ENCODE measurements at places on chromosomes 1 and 21.

- DNase-seq = no peak
These were observed 42.9 kb upstream of the DNAJC6 start for GRCh38 chr1:65266476-65266875.

- no peak for DNase-seq
These were observed 15.9 kb downstream of the WNT3A start for GRCh38 chr1:228022571-228023293.

GRCh38 chr1:212161231-212161781 lies 123.9 kb upstream of the PPP2R5A start:
- DNase-seq = peak; percentile 25

- DNase-seq = no peak
These were observed 539 bp downstream of the ANP32E start for GRCh38 chr1:150235294-150235851.

DNA sequence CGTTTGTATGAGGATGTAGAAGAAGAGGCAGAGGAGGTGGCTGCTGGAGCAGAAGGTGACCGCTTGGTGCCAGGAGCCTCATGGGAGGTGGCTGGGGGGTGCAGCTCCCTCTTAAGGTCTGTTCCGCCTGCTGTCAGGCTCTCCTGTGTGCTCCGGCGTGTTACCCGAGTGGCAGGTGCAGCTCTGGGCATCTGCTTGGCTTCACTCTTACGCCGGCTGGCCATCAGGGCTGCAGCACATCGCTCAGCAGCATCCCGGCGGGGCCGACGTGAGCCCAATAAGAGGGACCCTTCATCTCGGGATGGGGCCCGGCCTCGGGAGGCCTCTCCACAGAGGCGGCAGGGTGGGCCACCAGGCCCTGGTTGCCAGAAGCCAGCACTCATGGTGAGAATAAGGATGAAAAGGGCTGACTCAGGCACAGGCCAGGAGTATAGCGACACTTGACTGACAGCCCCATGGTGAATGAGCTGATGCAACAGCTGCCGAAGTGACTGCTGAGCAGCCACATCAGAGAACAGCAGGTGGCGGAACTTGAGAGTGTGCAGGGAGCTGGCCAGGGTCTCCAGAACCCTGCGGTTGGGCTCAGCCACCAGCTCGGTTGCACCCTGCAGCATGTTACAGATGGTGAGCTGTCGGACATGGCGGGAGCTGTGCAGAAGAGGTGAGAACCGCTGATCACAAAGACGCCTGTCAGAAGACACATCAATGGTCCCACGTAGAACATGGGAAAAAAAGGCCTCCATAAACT lies 17.5 kb downstream of the LRRC41 start:
- DNase-seq = no peak

- DNase-seq = no peak
These were observed 26.2 kb downstream of the SLC2A1 start for GRCh38 chr1:42932442-42932941.

DNA sequence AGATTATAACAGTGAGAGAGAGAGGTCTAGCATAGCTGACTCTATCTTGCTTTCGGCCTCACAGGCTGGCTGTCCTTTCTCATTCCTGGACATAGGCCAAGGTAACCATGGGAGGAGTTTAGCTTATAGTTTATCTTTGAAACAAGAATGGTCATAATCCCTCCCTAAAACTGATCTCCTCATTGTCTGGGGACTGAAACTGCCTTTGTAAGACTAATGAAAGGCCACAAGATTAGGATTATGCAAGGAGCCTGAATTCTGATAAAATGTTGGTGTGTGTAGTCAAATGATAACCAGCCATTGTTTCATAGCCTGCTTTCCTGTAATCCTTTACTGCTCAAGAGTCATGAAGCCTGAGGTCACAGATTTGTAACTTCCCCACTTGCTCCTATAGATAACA lies 131.9 kb upstream of the LYPLAL1 start:
- no peak for DNase-seq

GRCh38 chr1:101178688-101179491 lies 57.9 kb upstream of the S1PR1 start:
- peak; percentile 80 for DNase-seq

DNA sequence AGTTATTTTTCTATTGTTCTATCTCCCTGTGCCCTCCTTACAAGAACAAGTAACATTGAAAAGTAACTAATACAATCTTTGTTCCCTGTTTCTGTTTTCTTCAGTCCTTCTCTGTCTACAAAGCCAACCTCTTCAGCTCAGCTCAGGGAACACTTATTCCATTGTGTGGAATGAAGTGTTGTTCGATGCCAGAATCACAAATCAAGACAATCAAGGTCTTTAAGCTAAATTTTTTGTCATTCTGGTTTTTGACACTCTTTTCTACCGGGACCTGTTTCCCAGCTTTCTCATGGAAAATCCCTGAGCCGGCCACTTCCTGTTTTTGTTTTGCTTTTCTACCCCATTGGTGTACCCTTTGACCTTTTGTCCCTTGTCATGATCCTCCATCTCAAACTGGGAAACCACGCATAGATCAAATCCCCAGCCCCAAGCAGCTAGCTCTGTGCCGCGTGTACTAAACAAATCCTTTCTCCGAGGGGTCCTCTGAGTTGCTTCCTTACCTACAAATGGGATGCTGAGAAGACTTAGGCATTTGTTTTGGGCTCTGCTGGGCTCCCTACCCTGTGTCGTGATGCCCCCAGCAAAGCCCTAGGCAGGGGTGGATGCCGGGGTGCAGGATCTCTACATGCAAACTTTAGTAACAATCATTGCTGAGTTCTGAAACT lies 141.8 kb downstream of the TOMM20 start:
- DNase-seq = no peak

DNA sequence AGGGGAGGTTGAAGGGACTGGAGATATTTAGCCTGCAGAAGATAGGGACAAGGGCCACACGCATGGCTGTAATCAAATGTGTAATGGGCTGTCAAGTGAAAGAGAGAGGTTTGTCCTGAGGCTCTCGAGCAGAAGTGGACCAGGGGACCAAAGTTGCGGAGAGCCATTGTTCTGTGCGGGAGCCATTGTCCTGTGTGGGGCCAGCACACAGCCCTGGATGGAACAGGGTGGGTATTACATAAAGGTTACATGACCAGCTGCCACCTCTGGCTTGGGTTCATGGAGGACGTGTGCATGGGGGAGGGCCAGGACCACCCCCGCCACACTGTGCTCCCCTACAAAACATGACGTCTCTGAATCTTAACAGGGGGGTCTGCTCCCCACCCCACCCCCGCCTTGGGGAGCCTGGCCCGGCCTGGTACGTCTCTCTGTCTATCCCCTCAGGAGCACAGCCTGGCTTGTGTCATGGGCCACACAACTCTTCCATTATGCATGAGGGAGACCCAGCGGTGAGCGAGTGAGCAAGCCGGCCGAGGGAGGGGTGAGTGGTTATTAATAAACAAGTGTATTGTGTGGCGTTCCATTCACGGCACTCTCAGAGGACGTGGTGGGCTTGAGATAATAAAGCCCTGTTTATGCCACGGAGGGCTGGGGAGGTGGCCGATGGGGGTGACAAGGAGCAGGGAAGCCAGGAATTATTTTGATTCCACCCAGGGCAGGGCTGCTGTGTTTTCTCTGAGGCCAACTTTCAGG lies at the start of gene NFASC:
NFASC (plus strand) TSS at position 703 of the 753 bp plus-strand sequence. CDS start 73,454 bp downstream, outside the sequence.
- DNase-seq = no peak

DNA sequence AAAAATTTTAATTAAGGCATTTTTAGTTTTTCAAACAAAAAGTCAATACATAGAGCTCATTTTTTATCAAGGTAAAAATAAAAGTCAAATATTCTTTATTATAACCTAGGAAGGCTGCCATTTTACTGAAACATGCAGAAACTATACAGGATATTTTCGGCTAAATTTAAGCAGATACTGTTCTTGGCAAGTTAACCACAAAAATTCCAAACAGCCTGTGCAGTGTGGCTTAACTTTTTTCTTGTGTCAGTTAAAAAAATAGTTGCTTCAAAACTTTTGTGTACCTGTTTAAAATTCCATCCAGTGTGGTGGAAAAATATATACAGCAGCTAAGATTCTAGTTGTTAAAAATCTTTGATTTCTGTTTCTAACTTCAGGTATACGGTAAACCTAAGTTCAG lies 135.0 kb downstream of the ATP5PO start:
- DNase-seq = no peak

DNA sequence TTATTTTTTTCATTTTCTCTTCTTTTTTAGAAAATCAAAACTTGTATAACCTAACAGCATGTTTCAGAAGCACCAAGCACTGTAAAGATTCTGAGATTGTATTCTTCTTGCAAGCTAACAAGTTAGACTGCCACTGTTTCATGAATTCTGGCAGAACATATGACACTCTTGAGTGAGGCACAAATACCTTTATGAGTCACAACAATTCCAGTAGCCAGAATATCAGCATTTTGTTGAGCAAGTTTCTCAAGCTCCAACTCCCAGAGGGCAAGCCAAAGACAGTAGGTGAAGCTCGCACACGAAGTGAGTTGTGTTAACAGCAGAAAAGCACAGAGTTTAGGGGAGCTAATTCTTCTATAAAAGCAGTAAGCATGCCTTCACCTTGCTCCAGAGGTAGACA lies 268.8 kb upstream of the NCAM2 start:
- no peak for DNase-seq

DNA sequence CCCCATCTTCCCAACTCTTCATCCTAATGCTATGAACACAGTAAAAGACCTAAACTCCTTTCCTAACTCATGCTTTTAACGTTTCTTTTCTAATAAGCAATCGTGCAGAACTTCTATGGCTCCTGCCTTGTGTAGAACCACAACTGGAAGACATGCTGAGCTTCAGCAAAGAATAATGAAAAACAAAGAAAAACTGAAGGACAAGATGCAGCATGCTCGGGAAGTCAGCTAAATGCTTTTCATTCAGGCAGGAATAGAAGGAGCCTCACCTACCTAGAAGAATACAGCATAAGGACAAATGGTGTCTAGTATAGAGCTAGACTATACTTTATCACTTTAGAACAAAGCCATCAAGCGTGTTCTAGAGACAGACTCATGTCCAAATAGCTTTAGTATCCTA lies 45.9 kb downstream of the LUZP1 start:
- no peak for DNase-seq

- peak; percentile 23 for DNase-seq
These were observed 300.0 kb upstream of the VAMP3 start for GRCh38 chr1:7470904-7471638.

DNA sequence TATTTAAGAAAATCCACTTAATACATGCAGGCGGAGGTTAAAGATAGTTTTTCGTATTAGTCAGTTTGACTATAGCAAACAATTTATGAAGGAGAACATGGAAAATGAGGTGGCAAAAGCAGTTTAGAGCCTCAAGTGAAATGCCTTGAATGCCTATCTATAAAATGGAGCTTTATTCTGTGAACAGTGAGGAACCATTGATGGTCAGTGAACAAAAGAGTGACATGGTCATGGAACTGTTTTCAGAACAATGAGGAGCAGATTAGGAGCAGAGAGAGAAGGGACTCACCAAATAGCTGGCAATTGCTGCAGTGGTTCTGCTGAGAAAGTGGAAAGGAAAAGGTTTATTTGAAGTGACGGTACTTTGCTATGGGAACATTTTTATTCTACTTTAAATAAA lies 299.8 kb downstream of the DUSP10 start:
- no peak for DNase-seq

GRCh38 chr1:57307392-57308170 lies 116.3 kb downstream of the DAB1 start:
- DNase-seq = peak; percentile 3

DNA sequence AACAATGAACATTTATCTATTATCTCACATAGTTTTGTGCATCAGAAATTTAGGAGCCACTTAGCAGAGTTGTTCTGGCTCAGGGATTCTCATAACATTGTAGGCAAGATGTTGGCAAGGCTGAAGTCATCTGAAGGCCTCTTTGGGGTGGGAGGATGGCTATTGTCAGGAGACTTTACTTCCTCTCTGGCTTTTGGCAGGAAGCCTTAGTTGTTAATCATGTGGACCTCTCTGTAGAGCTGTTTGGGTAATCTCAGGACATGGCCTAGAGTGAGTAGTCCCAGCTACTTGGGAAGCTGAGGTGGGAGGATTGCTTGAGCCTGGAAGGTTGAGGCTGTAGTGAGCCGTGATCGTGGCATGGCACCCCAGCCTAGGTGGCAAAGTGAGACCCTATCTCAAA lies 40.2 kb downstream of the RASAL2 start:
- no peak for DNase-seq

DNA sequence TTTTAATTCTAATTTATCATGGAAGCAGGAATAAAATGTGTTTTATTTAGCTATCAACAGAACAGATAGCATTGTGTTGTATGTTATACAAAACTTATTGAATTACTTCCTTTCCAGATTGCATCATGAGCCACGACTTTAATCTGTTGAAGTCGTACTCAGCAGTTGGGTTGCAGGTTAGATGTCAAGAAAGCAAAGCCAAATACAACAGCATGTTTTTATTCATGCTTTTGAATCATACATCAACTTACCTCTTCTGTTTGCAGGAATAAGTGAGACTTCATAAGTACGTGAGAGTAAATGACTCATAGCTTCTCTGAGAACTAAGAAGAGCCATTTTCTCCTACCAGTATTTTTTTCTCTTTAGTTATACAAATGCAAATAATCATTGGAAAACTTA lies 110.8 kb upstream of the ADGRL4 start:
- no peak for DNase-seq

GRCh38 chr1:168280296-168280927 lies at the start of gene TBX19:
Gene TBX19, plus strand, starts transcription at chr1:168280877. Its CDS starts 214 bp downstream, at chr1:168281091.
- no peak for DNase-seq

DNA sequence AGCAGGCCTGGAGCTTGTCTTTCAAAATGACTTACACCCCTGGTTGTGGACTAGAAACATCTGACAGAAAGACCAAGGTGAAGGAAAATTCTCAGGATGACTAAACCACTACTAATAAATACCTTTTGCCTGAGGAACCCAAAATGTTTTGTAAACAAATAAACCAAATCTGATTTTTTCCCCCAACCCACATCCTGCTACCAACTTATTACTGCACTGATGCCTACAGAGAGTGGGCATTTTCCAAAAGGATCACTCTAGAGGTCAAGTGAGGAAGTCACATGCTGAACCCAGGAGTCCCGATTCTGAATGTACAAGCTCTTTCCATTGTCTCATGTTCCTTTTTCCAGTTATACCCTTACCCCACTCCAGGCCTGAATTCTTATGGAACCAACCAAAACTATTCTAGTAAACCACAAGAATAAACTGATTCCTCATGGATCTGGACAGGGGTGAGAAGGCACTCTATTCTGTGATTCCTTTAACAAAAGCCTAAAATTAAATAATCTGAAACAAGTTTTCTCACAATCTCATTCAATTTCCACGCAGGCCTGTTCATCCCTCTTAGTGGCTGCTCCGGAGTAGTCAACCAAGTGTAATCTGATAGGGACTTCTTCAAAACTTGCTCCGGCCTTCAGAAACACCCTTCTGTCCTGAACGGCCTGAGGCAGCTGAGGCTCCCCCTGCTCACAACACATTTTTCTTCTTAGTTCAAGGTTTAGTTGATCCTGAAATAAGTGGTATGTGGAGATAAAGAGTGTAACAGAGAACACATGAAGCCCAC lies 1.4 kb downstream of the PI4KB start:
- DNase-seq = no peak
